Muscle of back (tissue), 13 donors: ENCODE measurements at places on chromosomes 1 and 21. TPM values are rescaled to one million over a fixed set of nuclear protein-coding genes. Genes with fewer than 3 reads are reported as not detected.

APOBEC4 gene
- polyA plus RNA-seq: not detected

CNR2 gene
- 0.05 TPM for polyA plus RNA-seq

IL12RB2 gene
- 1.4 TPM for polyA plus RNA-seq

AGT gene
- polyA plus RNA-seq: 13.9 TPM

MR1 gene
- 4.6 TPM for polyA plus RNA-seq

CLCA4 gene
- polyA plus RNA-seq: not detected

CD52 gene
- 0.66 TPM for polyA plus RNA-seq

RIPK4 gene
- 3.1 TPM for polyA plus RNA-seq

AMY2A gene
- polyA plus RNA-seq: not detected

TYW3 gene
- polyA plus RNA-seq: 17.8 TPM

EFNA1 gene
- polyA plus RNA-seq: 22.2 TPM

FALEC gene
- polyA plus RNA-seq: not detected

CYP4A11 gene
- polyA plus RNA-seq: 0.19 TPM

C1orf53 gene
- polyA plus RNA-seq: 2.0 TPM

CSF3R gene
- 2.9 TPM for polyA plus RNA-seq

ACTL8 gene
- not detected for polyA plus RNA-seq

IGSF5 gene
- 1.6 TPM for polyA plus RNA-seq
